ENCODE measurements at places on chromosomes 6 and 20.

- DNase-seq, result no peak
These were observed 29.8 kb downstream of the SLC13A3 start for GRCh38 chr20:46621492-46621891.

DNA sequence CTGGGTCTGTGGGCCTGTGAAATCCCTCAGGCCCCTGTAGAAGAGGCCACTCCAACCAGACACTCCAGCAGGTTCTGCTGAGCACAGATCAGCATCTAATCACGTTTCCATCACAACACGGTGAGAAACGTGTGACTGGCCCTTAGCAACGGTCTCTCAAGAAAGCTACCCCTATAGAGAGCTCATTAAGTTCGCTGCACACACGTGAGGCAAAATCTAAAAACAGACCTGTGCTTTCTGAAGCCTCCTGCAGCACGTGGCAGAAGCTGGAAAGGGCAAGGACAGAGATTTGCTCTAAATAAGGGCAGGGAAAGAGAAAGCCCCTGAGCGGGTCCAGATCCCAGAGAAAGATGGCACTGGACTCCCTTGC, 56.5 kb downstream of the GPR6 start:
- peak; percentile 35 for DNase-seq

- no peak for DNase-seq
These were observed 158.1 kb downstream of the QKI start for GRCh38 chr6:163572612-163573011.

DNA sequence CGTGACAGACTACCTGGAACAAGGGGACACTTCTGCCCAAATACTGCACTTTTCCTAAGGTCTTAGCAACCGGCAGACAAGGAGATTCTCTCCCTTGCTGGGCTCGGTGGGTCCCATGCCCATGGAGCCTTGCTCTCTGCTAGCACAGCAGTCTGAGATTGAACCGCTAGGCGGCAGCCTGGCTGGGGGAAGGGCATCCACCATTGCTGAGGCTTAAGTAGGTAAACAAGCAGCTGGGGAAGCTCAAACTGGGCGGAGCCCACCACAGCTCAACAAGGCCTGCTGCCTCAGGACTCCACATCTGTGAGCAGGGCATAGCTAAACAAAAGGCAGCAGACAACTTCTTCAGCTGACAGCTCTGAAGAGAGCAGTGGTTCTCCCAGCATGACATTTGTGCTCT, 87.8 kb upstream of the ASCC3 start:
- DNase-seq, result peak; percentile 5

DNA sequence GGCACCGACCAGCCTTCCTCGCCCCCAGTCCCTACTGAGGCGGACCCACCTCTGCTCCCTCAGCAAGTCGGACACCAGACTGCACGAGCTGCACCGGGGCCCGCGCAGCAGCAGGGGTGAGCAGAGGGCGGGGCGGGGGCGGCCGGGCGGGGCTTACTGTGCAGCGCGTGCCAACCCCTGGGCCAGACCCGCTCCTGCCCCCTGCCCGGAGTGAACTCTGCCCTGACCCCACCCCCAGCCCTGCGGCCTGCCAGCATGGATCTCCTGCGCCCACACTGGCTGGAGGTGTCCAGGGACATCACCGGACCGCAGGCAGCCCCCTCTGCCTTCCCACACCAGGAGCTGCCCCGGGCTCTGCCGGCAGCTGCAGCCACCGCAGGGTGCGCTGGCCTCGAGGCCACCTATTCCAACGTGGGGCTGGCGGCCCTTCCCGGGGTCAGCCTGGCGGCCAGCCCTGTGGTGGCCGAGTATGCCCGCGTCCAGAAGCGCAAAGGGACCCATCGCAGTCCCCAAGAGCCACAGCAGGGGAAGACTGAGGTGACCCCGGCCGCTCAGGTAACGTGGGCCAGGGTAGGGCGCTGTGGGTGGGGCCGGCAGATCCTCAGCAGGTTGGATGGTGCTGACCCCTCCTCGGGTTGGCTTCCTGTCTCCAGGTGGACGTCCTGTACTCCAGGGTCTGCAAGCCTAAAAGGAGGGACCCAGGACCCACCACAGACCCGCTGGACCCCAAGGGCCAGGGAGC, 1.5 kb upstream of the SLC2A4RG start:
- DNase-seq, result peak; percentile 23

DNA sequence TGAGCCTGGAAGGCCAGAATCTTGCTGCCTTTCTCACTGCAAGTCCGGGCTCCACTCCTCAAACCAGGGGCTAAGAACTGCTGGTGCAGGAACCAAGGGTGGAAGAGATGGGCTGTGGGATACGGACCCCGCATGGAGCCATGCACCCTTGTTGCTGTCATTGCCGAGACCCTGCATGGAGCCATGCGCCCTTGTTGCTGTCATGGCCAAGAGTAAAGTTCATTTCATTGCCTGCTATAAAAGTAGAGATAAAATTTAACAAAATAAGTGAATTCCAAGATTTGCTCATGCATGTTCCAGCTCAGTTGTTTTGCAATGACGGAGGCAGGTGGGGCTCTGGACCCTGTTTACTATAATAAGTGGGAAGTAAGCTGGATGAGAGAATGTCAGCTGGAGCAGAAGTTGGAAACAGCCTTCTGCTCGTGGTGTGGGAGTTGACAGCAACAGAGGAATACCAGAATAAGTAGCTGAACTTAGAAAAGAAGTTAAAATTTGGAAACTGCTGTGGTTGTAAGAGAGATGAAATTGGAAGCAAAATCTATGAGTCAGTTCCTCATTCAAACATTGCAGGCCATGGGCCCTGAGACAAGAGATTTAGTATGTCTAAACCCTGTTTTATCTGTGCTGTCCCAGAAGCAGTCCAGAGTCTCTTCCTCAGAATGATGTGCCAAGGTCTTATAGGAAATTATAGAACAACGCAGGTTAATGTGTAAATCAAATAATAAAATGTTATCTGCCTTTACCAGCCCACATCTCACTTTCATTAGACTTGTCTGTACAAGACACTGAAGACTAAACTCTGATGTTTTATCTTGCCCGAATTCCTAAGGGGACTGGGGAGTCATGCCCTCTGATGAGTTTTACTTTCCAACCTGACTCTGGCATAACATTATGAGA, 15.8 kb upstream of the THBS2 start:
- no peak for DNase-seq

DNA sequence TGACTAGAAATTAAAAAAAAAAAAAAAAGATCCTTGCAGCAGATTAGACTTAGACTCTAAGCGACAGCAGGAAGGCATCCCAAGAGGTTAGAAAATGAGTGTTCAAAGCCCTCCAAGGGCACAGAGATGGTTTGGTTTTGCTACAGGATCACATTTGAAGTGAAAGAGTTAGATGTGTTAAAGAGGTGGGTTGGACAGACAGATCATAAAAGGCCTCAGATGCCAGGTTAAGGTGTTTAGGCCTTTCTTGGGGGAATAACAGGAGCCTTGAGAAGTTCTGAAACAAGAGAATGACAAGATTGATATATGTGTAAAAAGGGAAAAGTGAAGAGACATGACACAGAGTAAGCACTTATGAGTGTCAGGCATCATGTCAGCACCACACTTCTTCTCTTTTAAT, 107.5 kb downstream of the FYN start:
- no peak for DNase-seq

- no peak for DNase-seq
These were observed 37.5 kb upstream of the SMOC2 start for GRCh38 chr6:168403370-168404005.

DNA sequence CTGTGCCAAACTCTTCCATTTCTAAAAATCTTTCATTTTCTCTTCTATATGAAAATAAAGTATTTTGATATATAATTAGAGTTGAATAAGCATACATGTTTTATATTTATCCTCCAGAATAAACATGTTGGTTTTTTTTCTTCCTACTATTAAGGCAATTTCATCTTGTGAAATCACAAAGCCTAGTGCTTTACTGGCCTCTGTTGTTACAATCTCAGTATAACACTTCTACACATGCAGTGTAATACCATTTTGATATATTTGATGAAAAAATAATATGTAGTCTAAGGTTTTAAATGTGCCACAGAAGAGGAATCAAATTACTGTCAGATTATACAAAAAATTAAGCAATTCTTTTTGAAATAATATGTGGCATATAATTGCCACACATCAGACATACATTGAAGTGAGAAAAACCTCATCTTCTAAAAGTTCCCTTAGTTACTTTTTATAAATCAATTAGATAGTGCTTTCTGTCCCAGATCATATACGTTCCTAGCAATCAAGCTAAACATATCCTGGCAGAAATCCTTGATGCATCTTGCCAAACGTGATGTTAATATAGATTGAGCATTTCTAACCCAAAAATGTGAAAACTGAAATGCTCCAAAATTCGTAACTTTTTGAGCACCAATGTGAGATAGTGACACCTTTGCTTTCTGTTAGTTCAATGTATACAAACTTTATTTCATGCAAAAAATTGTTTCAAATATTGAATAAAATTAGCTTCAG, 225.1 kb upstream of the MANEA start:
- DNase-seq, result no peak

- DNase-seq, result no peak
These were observed 31.3 kb upstream of the AAR2 start for GRCh38 chr20:36205026-36205425.

- peak; percentile 31 for DNase-seq
These were observed 50.9 kb upstream of the DACT2 start for GRCh38 chr6:168370310-168370991.

DNA sequence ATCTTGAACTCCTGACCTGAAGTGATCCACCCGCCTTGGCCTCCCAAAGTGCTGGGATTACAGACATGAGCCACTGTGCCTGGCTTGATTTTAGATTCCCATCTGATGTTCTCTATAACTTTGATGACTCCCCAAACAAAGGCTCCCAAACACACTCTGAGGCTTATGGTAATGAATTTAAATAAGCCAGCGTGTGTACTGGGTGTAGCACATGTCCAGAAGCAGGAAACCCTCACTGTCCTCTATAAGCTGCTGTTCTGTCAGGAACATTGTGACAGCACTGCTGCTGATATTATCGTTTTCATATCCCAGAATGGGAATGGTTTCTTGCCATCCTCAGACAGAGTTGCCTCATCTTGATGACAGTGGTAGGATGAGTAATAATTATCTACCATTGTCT, 54.1 kb upstream of the SALL4 start:
- DNase-seq, result no peak

DNA sequence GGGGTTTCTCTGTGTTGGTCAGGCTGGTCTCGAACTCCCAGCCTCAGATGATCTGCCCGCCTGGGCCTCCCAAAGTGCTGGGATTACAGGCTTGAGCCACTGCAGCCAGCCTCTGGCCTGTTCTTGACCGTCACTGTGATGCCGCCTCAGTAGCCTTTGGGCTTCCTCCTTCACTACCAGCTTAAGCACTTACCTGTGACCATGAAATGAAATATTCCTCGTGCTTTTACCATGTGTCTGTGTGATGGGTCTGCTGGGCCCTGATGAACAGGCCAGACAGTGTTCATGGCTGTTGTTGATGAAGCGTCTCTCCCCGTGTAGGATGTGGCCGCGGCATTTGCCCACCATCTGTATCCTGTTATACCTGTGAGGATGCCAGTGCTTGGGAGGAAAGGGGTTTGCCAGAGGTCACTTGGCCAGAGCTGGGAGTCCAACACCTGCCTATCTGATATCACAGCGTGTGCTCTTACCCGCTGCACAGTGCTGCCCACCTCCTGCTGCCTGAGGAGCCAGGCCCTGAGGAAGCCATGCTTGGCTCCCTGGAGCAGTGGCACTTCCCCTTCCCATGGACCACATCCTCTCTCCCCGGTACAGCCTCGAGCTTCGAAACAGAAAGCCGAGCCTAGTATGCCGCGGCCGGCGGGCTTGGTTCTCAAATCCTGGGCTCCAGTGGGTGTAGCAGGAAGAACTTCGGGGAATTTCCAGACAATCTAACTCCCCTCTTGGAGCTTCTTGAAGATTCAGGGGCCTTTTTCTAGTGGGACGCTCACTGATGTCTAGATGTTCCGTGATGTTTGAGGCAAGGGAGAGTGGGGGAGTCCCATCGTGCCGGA, 167.9 kb downstream of the ZDHHC14 start:
- DNase-seq, result no peak

DNA sequence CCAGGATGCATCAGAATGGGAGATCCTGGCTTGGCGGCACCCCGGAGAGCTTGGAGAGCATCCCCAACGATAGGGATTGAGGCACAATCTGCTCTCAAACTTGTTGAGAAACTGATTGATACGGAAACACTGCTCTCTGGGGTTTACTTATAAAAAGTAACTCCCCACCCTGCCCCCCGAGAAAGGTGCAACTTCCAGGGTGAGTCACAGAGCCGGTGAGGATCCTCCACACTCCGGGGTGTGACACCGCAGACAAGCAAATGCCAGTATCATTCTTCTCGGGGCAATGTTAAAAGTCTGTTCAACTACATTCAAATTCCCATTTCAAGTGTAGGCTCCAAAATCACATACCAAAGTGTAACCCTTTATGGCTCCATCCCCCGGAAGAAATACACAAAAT, 84.4 kb upstream of the MLN start:
- DNase-seq, result no peak

GRCh38 chr20:41854765-41855164, 236.6 kb upstream of the CHD6 start:
- no peak for DNase-seq

DNA sequence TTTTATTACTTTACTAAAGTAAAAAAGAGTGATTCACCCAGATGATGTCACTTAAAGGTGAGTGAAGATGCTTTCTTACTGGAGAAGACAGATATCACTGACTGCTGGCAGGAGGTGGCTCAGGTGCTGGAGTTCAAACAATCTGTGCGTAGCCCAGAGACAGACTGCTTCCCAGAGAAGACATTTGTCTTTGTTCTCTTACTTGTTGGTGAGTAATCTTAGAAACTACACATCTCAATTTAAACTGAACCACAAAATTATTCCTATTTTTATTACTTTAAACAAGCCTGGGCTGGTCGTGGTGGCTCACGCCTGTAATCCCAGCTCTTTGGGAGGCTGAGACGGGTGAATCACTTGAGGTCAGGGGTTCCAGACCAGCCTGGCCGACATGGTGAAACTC, 92.2 kb downstream of the CEP162 start:
- no peak for DNase-seq

DNA sequence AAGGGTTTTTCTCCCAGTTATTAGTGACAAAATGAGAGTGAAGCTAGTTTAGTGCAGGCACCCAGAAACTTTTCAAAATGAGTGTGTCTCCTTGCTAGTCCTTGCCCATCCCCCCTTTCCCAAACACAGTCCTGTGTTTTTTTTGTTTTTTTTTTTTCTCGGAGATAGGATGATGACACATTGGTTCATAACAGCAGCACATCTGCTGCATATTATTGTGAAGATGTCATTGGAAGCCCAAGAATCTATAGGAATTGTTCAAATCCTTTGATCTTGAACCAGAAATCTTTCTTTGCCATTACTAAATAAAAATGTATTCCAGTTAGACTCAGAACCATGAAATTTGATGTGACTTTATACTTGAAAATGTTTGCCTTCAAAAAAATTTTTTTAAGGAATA, 162.4 kb downstream of the FRK start:
- DNase-seq, result no peak

GRCh38 chr20:24916412-24916811, 32.7 kb upstream of the CST7 start:
- DNase-seq, result no peak

GRCh38 chr6:135161411-135162395, 19.4 kb upstream of the MYB start:
- no peak for DNase-seq

GRCh38 chr6:148963738-148964137, 216.9 kb downstream of the UST start:
- no peak for DNase-seq
